ENCODE measurements at places on chromosomes 7 and 10.

DNA sequence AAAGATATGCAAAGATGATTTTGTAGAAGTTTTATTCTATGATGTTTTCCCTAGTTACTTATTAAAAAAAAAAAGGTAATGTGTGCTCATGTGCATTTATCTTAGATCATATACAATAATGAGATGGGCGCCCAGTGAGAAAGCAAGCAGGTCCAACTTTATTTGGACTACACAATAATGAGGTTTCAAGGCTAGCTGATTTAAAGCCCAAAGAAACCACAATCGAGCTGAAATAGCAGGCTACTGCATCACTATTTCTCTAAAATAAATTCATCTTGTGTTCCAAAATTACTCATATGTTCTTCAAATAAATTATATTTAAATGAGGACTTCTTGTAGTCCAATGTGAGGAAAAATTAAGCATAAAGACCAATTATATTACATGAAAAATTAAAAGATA is 110.1 kb downstream of the JMJD1C start:
- no peak for DNase-seq

DNA sequence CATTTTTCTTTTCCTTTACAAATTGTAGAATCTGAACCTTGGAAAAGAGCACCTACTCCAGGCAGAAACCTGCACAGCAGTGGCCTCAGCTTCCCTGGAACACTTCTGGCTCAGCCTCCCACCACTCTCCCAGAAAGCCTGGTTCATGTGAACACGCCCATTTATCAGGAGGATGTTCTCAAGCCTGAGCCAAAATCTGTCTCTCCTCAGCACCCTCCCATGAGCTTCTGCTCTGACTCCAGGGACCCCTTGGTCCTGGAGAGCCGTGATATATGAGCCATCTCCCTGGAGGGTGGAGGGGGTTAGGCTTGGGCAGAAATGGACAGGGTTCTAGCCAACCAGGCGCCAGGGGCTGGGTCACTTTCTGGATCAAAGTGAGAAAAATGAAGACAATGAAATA is 10.1 kb downstream of the GDF2 start:
- DNase-seq: no peak

- no peak for DNase-seq
Observed at GRCh38 chr7:50651271-50651989, 86.2 kb upstream of the DDC start.

- no peak for DNase-seq
Observed at GRCh38 chr7:111866787-111867186, 304.5 kb upstream of the IMMP2L start.

- no peak for DNase-seq
Observed at GRCh38 chr7:89988074-89988473, 166.2 kb upstream of the STEAP1 start.

DNA sequence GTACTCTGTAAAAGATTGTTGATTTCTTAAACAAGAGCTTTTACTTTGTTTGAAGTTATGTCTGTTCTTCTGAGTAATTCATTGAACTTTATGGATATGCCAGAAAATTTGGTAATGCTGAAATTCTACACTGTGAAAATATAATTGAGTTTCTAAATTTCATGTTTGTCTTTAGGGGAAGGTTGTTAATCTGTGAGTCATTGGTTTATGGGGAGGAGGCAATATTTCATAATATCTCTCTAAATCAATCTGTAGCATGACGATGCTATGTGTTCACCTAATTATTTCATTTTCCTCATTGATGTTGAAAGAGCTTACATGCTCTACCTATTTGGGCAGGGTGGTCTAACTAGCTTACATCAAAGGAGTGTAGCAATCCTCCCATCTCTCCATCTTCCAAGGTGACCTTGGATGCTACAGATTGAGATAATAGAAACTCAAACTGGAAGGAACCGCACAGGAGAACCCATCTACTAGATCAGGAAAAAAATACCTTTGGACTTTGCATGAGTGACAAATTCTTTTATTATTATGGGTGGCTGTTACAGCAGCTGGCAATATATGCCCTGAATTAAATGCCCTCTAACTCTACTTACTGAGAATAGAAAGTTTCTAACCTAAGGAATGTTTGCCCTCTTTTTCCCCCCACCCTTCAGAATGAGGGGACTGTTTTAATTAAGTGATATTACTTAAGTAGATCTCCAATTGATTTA is 8.4 kb upstream of the SNX13 start:
- no peak for DNase-seq

DNA sequence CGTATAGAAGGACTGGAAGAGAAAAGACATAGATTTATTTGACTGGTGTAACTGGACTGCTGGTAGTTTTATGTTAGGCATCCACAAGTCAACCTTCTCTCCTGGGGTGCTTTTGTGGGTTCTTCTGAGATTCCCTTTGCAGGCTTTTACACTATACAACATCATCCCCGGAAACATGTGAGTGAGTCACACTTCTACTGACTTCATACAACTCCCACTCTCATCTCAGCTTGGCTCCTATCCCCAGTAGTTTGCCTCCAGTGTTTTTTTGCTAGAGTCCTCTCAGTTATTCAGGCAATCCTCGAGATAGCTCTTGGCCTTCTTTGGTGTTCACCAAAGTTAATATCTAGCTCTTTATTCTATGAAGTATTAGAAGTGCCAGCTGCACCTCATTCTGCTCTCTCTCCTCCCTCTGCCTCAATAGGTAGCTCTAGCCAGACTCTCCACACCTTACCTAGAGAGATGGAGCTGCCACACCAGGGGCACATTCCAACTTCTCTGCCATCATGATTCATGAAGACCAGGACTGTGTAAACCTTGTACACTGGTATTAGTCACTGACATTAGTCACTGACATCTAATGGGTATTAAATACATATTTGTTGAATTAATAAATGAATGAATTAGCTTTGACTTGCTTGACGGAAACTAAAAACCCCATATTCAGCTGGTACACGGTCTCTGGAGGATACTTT is 281.9 kb downstream of the PPP1R3A start:
- no peak for DNase-seq

DNA sequence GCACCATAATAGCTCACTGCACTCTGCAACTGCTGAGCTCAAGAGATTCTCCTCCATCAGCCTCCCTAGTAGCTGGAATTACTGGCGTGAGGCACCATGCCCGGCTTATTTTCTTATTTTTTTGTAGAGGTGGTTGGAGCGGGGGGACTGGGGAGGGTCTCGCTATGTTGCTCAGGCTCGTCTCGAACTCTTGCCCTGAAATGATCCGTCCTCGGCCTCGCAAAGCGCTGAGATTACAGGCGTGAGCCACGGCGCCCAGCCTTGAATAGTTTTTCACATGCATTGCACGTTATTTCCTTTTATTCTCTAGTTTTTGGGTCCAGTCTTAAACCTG is 526 bp upstream of the LAMTOR4 start:
- no peak for DNase-seq

DNA sequence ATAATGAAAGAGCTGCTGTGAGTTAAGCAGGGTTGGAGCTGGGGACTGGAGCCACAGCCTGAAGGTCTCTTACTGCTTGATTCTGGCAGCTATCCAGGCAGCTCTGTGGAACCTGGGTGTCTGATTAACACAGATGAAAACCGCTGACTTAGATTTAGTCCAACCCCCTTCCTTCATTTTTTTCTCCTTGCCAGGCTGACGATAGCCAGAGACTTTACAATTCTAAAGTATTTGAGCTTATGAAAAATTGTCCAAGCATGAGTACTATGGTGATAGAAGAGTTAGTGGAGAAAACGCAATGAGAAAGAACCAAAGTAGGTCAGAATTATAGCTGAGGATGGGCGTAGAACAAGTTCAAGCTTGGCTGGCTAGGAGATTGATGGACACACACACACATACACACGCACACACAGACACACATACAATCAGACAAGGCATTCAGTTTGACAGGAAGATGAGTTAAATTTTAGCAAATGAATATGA is 13.5 kb upstream of the GPR85 start:
- no peak for DNase-seq

DNA sequence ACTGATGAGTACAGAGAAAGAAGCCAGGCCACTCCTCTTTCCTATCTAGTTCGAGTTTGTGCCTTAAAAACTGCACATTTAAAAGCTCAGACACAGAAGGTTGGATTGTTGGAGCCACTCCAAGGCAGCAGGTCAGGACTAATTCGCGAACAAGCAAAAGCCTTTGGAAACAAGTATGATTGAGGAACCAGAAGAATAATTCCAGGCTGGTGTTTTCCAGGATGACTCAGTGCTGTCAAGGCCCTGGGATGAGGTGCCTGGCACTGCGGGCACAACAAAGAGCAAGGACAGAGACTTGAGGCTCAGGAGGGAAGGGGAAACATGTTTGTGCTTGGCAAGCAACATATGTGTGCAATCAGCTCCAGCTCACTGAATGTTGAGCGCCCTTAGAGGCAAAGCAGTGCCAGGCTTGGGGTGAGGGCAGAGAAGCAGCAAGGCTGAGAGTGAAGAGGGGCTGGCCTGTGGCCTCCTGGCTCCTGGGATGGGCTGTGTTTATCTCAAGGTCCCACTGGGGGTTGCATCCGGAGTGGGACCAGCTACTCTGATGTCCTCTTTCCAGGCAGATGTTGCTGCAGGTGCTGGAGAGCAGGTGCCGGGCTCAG is 44.1 kb downstream of the VSTM4 start:
- DNase-seq: no peak

DNA sequence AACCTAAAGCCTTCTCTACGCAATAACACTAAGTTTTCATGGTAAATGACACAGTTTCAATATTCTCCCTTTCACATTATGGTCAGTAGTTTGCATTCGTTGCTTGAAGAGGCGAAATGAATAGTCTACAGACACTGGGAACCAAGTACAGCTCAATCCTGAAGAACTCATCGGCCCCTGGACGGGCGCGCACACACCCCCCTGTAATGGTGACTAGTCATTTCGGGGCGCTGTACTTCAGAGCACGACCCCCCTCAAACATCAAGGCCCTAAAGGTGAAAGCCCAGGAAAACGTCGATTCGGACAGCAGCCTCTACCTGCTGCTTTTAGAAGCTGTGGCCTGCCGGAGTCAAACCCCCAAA is 1.0 kb downstream of the NT5C2 start:
- no peak for DNase-seq

DNA sequence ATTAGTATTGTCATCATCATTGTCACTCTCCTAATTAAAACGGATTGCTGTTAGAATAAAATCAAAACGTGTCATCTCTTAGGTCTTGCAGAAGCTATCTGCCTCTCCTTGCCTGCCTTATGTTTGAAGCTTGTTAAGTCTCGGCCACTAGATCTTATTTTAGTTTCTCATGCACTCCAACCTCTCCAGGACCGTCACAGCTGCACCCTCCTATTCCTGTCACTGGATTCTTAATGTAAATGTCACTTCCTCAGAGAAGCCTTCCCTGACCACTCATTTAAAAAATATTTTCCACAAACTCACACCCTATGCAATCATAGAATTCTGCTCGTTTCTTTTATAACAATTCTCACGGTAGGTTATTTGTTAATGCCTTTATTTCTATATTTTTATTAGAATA is 103.9 kb upstream of the DKK1 start:
- no peak for DNase-seq

DNA sequence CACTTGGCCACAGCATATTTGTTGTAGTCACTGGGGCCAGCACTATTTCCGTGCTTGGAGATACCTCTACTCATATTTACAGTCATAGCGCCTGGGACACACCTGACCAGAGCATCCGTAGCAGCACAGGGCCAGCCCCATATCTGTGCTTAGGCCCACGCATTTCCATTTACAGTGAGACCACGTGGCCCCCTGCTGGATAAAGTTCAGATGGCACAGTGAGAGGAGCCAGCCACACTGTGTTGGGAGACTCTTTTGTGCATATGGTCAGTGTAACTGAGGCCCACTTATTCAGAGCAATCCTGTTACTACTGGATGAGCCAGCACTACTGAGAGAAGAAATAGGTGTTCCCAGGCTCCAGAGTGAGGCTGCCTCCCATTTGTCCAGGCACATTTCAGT is 455.3 kb downstream of the REEP3 start:
- no peak for DNase-seq

- DNase-seq: no peak
Observed at GRCh38 chr10:124663766-124664360, 80.3 kb downstream of the FAM53B start.

GRCh38 chr7:20318933-20319332 is 11.8 kb upstream of the ITGB8 start:
- DNase-seq: no peak

DNA sequence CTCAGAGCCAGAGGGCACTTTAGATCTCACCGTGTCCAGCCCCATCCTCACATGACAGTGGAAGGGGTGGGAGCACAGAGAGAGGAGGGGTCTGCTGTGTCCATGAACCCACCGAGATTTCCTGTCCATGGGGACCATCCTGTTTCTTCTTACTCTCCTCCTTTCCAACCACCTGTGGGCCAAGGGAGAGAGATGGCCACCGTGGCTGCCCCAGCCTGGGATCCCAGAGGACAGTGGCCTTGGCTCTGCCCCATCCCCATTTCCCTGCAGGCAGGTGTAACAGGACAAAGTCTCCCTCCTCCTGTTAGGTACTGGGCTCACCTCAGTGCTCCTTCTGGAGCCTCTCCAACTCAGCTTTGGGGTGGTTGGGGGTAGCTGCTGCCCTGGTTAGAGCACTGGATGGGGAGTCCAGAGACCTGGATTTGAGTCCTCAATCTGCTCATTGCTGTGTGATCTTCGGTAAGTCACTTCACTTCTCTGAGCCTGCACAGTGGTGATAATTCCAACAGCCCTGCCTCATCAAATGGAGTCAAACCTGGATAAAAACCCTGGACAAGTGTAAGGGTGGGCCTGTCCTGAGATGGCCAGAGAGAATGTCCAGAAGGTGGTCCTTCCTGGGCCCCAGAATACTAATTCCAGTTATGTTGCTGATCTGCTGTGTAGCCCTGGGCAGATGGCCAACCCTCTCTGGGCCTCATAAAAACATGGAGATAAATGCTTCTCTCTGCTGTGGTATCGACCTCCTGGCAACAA is 17.8 kb upstream of the PCBD1 start:
- DNase-seq: no peak

GRCh38 chr10:107848726-107849360 is 684.3 kb upstream of the SORCS1 start:
- no peak for DNase-seq

- DNase-seq: no peak
Observed at GRCh38 chr10:126351021-126351420, 37.3 kb downstream of the ADAM12 start.

DNA sequence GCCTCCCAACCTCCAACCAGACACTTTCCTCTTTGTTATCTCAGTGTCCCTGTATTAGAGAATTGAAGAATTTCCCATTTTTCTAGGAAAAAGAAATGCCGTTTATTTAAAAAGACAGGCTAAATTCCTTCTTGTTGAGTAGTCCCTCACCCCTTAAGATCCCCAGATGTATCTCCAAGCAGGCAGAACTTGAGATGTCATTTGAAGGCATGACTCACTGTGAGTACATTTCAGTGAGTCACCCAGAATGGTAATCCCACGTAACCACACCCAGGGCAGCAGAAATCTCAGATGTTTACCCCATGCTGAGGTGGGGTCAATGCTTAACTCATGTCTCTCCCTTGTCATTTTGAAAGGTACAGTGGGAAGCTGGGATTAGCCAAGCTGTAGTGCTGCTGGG is 4.4 kb downstream of the ZNF655 start:
- DNase-seq: no peak

All from NCI-H1694 (cell line).